ENCODE measurements at places on chromosomes 1 and 21.

DNA sequence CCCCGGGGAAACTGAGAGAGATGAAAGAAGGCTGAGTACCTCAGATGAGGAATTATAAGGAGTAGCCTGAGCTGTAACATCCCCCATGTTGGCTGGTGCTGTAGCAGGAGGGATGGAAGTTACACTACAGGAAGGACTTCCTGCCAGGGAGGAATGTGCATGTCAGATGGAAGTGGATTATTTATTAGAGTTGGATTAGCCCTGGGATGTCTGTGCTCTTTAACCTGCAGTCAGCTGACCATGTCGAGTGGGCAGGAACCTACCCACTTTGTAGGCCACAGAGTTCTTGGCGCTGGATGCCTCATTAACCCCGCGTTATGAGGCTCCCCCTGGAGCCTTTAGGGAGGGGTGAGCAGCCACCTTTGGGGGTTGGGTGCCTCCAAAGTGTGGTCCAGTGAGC lies 757 bp upstream of the SEMA4A start:
- DNase-seq = no peak

DNA sequence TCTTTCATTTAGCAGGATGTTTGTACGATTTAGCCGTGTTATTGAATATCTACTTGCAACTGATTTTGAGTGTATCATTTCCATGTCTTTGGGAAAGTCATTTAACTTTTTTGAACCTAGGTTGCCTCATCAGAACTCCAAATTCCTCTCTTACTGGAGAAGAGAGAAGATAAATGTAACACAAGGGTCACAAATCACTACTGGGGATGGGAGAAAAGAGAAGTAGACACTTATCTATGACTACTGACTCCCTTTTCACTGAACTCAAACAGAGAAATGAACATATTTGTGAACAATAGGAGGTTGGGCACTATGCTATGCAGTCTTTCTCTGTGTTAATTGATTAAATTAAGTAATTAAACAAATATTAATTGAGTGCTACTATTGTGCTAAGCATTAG lies 42.2 kb downstream of the TENT5C start:
- DNase-seq = no peak

DNA sequence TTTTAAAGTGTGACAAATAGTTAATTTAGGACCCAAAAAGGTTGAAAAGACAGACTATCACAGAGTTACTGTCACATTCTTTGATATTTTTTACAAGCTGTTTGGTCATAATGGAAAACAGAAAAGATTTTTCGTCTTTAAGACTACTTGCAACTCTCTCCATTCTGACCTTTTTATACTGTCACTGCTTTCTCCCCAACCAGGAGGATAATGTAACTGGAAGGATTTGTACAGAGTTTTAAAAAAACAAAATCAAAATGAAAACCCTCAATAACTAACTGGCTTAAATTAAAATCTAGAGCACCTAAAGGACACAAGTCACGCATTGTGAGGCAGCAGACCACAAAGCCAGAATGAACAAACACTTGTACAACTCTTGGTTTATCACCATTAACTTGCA lies 257.7 kb downstream of the FAF1 start:
- DNase-seq = no peak

DNA sequence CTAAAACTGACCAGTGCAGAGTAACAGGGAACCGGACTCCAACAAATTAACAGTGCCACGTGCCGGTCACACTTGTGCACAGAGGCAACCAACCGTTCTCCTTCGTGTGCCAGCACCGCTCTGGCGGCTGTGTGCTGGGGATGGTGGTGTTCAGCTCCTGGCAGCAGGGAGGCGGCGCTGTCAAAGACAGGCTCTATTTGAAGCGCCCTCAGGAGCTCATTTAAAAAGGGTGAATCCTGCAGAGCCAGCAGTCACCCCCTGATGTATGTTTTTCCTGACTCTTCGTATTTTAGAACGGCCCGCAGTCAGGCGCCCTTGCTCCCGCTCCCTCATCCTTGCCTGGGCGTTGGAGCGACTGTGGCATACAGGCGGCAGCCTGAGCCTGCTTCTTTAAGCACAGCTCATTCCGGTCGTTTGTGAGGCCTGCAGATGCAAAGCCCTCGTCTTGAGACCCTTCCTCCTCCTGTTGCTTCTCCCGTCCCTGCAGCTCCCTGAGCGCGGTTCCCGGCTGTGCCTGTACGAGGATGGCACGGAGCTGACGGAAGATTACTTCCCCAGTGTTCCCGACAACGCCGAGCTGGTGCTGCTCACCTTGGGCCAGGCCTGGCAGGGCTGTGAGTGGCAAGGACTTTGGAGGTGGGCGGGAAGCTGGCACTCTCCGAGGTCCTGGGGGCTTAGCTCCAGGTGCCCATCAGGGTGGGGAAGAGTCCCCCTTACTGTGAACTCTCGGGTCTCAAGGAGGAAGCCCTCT lies 1.1 kb downstream of the DFFB start:
- DNase-seq = no peak

GRCh38 chr1:53359934-53360276 lies 32.0 kb upstream of the LRP8 start:
- no peak for DNase-seq

DNA sequence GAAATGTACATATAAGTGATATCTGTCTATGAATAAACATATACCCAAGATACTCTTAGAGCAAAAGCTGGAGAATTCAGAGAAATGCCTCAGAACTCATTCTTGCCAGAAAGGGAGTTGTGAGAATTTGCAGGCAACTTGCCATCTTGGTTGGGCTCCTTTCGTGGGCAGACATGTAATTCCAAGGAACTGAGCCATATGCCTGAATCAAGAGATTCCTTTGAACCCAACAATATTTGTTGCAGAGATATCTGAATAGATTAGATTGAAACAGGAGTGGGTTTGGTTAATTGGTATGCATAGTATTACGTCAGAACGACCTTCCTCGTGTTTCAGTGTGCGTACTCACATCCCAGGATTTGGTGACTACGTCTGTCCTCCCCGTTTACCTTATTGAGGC lies 67.0 kb downstream of the TGFB2 start:
- no peak for DNase-seq

- DNase-seq = no peak
Observed at GRCh38 chr21:42654913-42655795, 1.7 kb downstream of the PDE9A start.

DNA sequence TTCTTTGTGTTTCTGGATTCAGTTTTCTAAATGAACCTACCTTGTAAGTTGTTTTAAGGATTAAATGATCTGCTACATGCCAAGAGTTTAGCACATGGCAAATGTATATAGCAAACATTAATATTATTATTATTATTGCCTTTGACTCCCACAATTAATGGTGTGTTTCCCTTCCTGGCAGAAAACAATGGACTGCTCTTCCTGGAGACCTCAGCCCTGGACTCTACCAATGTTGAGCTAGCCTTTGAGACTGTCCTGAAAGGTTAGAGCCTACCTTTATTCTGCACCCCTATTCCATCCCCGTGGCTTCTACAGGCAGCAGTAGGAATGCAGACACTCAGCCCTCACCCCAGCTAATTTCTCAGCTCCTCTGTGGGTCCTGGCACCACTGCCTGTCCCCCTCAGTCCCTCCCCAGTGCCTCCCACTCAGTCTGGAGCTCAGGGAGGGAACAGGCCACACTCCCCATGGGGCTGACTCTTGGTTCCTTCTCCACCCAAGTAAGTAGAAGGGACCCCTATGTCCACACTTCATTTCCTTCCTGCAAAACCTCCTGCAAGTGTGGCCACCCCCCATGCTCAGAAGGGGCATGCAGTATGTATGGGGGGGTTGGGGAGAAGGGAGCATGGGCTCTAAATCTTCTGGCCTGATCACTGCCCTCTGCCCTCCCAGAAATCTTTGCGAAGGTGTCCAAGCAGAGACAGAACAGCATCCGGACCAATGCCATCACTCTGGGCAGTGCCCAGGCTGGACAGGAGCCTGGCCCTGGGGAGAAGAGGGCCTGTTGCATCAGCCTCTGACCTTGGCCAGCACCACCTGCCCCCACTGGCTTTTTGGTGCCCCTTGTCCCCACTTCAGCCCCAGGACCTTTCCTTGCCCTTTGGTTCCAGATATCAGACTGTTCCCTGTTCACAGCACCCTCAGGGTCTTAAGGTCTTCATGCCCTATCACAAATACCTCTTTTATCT lies 8.8 kb downstream of the RAB25 start:
- DNase-seq = no peak

DNA sequence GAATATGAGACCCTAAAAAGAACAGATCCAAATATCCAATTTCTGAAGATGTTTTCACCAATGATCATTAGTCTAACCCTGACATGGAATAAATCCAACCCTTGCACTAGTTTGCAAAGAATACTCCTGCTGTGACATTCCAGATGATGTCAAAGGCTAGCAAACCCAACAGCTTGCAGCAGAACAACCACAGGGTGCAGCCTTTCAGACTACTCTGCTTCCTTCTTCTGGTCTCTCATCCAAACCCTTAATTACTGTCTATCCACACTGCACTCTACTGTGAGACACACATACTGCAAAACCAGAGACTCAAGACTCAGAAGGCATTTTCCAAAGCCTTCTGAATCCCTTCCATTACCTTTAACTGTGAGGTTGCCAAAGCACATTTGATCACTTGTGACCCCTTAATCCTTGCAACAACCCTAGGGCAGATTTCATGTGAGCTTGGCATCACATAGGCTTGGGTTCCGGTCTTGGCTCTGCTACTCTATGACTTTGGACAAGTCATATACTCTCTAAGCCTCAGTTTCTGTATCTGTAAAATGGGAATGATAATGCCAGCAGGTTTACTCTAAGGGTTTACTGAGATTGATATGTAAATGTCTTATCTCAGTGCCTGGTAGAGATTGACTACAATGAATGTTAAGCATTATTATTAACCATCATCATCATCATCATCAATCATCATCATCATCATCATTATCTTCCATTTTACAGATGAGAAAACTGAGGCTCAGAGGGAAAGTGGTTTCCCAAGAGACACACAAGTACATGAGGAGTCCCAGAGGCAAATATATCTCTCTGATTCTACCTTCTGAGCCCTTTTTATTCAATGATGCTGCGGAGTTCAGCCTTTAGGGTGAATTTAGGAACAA lies 94.5 kb downstream of the SYF2 start:
- DNase-seq = no peak

GRCh38 chr1:203280061-203280460 lies 25.3 kb upstream of the BTG2 start:
- no peak for DNase-seq

DNA sequence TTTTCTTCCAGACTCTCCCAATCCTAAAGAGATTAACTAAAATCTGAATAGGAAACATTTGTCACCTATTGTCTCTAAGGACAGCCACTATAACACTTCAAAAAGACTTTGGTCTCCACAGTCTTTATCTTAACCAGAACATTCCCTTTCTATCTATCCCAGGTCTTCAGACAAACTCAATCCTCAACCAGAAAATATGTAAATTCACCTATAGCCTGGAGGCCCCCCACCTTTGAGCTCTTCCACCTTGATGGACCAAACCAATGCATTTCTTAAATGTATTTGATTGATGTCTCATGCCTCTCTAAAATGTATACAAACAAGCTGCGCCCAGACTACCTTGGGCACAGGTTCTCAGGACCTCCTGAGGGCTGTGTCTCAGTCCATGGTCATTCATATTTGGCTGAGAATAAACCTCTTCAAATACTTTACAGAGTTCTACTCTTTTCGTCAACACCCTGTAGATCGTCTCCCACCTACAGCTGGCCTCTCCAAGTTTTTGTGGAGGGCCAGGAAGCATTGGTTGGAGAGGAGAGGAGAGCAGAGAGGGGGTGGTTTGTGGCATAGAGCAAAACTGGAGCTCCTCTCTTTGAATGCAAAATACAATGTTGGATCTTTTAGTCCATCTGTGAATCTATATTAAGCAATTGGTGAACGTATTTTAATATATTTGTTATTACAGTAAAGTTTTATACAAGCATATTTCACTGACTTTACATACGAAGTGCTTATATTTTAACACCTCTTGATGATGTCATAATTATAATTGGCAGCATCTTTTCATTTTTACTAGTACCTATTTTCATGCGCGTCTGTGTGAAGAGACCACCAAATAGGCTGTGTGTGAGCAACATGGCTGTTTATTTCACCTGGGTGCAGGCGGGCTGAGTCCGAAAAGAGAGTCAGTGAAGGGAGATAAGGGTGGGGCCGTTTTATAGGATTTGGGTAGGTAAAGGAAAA lies 230.7 kb upstream of the DUSP10 start:
- no peak for DNase-seq

- no peak for DNase-seq
Observed at GRCh38 chr1:201568859-201569294, 29.9 kb downstream of the NAV1 start.

DNA sequence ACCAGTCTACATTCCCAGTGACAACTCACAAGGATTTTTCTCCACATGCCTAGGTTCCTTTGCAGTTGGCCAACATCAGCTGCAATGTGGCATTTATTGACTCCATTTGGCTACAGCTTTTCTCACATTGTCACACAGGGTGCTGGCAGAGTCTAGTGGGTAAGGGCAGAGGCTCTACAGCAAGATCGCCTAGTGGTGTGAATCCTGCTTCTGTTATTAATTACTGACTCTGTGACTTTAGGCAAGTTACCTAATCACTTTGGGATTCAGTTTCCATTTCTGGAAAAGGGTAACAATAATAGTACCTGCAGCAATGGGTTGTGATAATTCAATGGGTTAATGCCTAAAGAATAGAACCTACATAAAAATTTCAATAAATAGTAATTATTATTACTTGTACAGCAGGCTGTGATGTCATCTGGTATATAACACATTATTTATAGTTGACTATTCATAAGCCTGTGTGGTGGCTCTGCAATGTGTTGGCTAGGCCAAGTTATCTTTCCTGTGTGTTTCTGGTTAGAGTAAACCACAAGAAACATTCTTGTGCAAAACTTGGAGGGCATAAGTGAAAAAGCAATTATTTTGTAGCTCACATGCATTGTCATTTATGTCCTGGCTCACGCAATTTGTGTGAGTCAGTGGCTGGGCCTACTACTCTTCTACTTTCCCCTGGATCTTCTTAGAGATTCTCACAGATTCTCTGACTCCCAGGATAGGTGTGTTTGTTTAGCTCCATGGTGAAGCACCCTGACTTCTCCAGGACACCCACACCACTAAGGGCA lies 59.5 kb downstream of the PTGS2 start:
- no peak for DNase-seq

DNA sequence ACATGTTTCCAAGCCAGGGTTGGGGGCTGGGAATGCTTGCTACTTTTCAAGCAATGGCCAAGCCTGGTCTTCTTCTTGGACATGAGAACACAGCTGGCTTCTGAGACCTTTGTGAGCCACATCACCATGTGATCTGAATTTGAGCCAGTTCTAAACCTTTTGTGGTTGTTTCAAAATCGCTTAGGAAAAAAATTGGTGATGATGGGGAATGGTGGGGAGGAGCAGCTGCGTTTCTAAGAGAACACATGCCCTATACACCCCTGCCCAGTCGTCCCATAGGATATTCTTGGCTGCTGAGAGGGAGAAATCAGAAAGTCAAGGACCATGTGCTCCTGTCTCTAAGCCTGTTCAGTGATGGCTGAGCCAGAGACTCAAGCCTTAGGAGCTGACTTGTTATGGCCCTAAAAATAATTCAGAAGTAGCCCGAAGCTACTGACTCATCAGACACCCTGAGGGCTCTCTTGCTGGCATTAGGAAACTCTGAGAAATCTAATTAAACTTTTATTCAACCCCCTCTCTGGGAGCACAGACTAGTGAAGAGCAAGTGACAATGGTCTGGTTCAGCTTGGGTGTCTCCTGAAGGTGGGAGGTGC lies 30.5 kb downstream of the CCDC185 start:
- no peak for DNase-seq

GRCh38 chr1:217899614-217900013 lies 268.5 kb downstream of the SPATA17 start:
- no peak for DNase-seq

- DNase-seq = no peak
Observed at GRCh38 chr1:185450060-185450788, 133.2 kb upstream of the IVNS1ABP start.

Measured in activated CD4-positive, alpha-beta T cell treated with anti-CD3 and anti-CD28 coated beads for 24 hours (primary cell).